Left ventricle myocardium inferior (tissue), 1 donor: ENCODE measurements at places on chromosomes 6 and 20.

- DNase-seq, result no peak
Measured at GRCh38 chr6:151690303-151690702, 117.2 kb upstream of the ESR1 start.

- DNase-seq, result no peak
Measured at GRCh38 chr20:21104921-21105320, 1.2 kb downstream of the LINC00237 start.

- no peak for DNase-seq
Measured at GRCh38 chr20:60142587-60142986, 184.4 kb downstream of the CDH26 start.

GRCh38 chr6:135310291-135310690 lies 129.2 kb downstream of the MYB start:
- DNase-seq, result no peak

DNA sequence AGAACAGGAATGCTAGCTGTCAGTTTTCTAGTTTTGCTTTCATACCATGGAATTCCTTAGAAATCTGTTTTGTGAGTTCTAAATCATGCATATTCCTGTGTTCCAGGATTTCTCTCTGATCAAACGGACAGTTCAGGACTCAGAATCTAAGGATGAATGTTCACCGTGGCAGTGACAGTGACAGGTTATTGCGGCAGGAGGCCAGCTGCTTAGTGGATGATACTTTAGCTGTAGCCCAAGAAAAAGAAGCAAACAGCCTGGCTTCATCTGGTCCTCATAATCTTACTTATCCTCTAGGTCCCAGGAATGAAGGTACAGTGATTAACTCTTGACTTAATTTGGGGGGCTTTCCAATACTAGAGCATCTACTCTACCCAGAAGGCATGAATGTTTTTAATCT lies 27.1 kb downstream of the KCTD20 start:
- DNase-seq, result no peak
